ENCODE measurements at places on chromosomes 2 and 18. TPM values are rescaled to one million over a fixed set of nuclear protein-coding genes. Genes with fewer than 3 reads are reported as not detected.

GAREM1 gene
- 6.8 TPM for total RNA-seq

EGR4 gene
- not detected for total RNA-seq

IL36RN gene
- total RNA-seq = not detected

SLC23A3 gene
- total RNA-seq = 3.3 TPM

CERS6 gene
- 37.2 TPM for total RNA-seq

BOLL gene
- 0.45 TPM for total RNA-seq

PRKAG3 gene
- total RNA-seq = not detected

RIT2 gene
- total RNA-seq = not detected

MAP3K19 gene
- total RNA-seq = not detected

SERPINB4 gene
- not detected for total RNA-seq

ZBTB7C gene
- 51.5 TPM for total RNA-seq

PKP4 gene
- total RNA-seq = 146 TPM

FOXI3 gene
- total RNA-seq = not detected

CAMKMT gene
- 23.7 TPM for total RNA-seq

RAPH1 gene
- 123 TPM for total RNA-seq

UCN gene
- 1.5 TPM for total RNA-seq

COMMD1 gene
- 92.9 TPM for total RNA-seq

Measured in thyroid gland (tissue), 4 donors.